ENCODE measurements at places on chromosomes 5 and 9.
A peak's percentile ranks its signal among the peaks of the same experiment; 100 is the strongest.

GRCh38 chr5:141968914-141969608 lies at the start of gene RNF14:
Gene RNF14 (plus strand): TSS chr5:141969105. CDS start chr5:141973589, 4,484 bp downstream.
- DNase-seq, result peak; percentile 88

DNA sequence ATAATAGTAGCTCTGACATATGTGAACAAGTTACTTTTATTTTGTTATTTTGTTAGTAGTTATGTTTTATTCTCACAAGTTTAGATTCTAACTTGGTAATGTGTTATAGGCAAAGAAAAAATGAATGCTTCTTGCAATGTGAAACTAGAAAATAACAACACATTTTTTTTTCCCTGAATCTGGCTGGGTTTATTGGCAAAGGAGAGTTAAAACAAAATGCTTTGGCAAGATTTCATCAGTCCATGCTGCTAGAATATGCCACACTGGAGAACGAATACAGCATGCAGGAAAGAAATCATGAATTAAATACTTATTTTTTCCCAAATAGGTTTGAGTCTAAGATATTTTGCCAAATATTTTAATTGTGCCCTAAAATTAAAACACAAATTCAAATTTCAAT lies 1048.1 kb upstream of the ACO1 start:
- no peak for DNase-seq

DNA sequence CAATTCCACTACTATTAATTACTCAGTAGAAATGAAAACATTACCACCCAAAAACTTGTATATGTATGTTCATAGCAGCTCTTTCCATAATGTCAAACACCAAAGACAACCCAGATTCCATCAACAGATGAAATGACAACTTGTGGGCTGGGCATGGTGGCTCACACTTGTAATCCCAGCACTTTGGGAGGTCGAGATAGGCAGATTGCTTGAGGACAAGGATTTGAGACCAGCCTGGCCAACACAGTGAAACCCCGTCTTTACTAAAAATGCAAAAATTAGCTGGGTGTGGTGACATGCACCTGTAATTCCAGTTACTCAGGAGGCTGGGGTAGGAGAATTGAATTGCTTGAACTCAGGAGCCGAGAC lies 11.5 kb downstream of the UIMC1 start:
- no peak for DNase-seq

DNA sequence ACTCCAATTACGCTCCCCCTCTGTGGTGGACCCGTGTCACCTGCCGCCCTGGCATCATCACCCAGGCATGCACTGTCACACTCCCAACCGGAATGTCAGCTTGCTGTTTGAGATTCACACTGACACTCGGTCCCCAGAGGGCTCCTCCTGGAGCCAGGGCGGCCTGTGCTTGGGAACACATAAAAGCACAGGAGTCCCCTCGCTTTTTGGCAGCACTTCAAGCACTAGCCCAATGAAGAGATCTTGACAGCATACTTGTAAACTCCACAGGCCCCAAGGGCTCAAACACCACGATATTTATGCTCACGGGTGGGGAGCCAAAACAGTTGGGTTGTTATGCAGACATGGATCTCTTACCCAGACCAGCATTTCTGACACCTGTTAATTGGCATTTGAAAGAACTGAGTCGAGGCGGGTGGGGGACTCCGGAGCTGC lies 90.8 kb upstream of the EGFLAM start:
- DNase-seq, result no peak

- DNase-seq, result no peak
Observed at GRCh38 chr5:55363856-55364255, 56.1 kb downstream of the MTREX start.

- no peak for DNase-seq
Observed at GRCh38 chr5:167452136-167452535, 839.3 kb upstream of the WWC1 start.

- no peak for DNase-seq
Observed at GRCh38 chr5:56639476-56639875, 175.9 kb upstream of the MAP3K1 start.

GRCh38 chr5:10528056-10528816 lies 35.6 kb upstream of the ANKRD33B start:
- DNase-seq, result no peak

GRCh38 chr5:167247816-167248215 lies 1043.6 kb upstream of the WWC1 start:
- no peak for DNase-seq

Data from stimulated activated CD8-positive, alpha-beta memory T cell treated with anti-CD3 and anti-CD28 coated beads, Interleukin-7, amount 100 ng/mL, for 1 hour (primary cell).